ENCODE measurements at places on chromosomes 2 and 18.

GRCh38 chr2:207230261-207231105 lies 64.7 kb upstream of the KLF7 start:
- DNase-seq = peak; percentile 56

- DNase-seq = no peak
These were observed 74.6 kb downstream of the RRM2 start for GRCh38 chr2:10196948-10197696.

GRCh38 chr2:55408098-55408882 lies 11.4 kb downstream of the CCDC88A start:
- DNase-seq = no peak

- no peak for DNase-seq
These were observed 15.5 kb downstream of the GTF2A1L start for GRCh38 chr2:48633143-48633542.

DNA sequence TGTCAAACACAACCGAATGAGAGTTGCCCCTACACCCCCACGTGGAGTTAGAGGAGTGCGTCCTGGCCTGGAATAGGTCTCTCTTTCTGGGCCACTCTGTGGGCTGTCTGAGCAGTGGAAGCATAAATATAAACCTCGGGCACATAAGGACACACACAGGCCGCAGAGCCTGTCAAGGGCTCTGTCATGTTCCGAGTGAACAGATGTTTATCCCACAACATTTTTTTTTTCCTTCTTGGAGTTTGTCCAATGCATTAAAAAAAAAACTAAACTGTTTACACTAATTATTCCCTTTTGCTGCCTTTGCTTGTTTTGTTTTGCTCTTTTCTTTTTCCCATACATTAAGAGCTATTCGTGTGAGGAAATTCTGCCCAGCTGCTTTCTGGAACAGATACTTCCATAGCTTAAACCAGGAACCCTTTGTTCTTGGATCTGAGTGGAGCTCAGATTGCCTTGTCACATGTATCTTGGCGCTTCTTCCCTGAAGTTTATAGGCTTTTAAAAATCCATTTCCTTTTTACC lies 228.3 kb upstream of the FOSL2 start:
- no peak for DNase-seq

DNA sequence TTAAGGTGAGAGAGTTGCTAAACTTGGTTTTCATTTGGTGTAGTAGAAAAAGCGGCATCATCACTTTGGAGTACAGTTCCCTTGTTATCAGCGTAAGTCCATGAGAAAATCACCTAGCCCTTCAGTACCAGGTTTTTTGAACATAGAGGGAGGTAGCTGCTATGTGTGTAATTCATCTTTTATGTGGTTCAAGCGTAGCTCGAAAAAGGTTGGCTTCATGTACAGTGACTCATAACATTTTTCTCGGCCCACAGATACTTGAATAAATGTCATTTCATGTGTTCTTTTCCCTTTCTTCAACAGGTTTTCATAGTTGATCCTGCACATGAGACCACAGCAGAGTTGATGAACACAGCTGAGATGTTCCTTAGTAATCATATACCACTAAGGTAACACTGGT lies 43.6 kb downstream of the UGGT1 start:
- DNase-seq = no peak

Measured in neural progenitor cell (in vitro differentiated cells).